ENCODE measurements at places on chromosomes 13 and 19.

- no peak overlapping the region for H3K4me3 ChIP-seq
- no peak overlapping the region for H3K27ac ChIP-seq
- H3K27me3 ChIP-seq, result no peaks in the 10 kb centered on the region
- H3K4me1 ChIP-seq, result peaks cover 7% of the 10 kb centered on the region
- H3K36me3 ChIP-seq, result no peaks in the 10 kb centered on the region
- DNase-seq, result no peak
These were observed 287.0 kb downstream of the DCT start for GRCh38 chr13:94192431-94192975.

DNA sequence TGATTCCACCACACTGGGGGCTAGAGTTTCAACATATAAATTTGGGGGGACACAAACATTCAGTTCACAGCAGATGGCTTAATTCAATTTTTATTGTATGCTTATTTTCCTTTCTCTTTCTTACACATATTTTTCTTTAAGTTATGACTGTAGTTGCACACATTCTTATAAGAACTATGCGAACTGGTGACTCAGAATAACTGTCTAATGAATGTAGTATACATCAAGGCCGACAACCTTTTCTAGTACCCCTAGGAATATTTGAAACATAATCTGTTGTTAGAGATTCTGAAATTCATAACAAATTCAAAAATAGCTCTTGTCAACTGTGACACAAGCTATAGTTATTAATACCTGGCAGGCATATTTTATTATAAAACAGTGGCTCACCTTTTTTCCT, 695.6 kb downstream of the PCDH9 start:
- H3K4me1 ChIP-seq, result no peaks in the 10 kb centered on the region
- no peak overlapping the region for H3K4me3 ChIP-seq
- peak overlapping the region; percentile 17 for H3K27ac ChIP-seq
- H3K36me3 ChIP-seq, result no peaks in the 10 kb centered on the region

- H3K4me1 ChIP-seq, result peaks cover 22% of the 10 kb centered on the region
- peaks cover 4% of the 10 kb centered on the region for H3K36me3 ChIP-seq
- no peak for DNase-seq
- H3K4me3 ChIP-seq, result no peak overlapping the region
- H3K27ac ChIP-seq, result no peak overlapping the region
These were observed 45.2 kb upstream of the GPI start for GRCh38 chr19:34319785-34320184.

GRCh38 chr13:101289764-101290163, 126.5 kb downstream of the NALCN start:
- DNase-seq, result peak; percentile 79
- no peak overlapping the region for H3K4me3 ChIP-seq
- no peak overlapping the region for H3K27ac ChIP-seq
- H3K36me3 ChIP-seq, result no peaks in the 10 kb centered on the region

GRCh38 chr13:49146950-49147355, 73.2 kb upstream of the MLNR start:
- H3K4me1 ChIP-seq, result no peaks in the 10 kb centered on the region
- no peak overlapping the region for H3K27ac ChIP-seq
- H3K27me3 ChIP-seq, result no peaks in the 10 kb centered on the region
- peaks cover 41% of the 10 kb centered on the region for H3K36me3 ChIP-seq

- no peak for DNase-seq
- H3K4me3 ChIP-seq, result no peak overlapping the region
- no peak overlapping the region for H3K27ac ChIP-seq
These were observed 17.5 kb downstream of the MAU2 start for GRCh38 chr19:19338082-19338481.

GRCh38 chr19:16676101-16676798, 15.3 kb downstream of the TMEM38A start:
- DNase-seq, result no peak
- no peaks in the 10 kb centered on the region for H3K4me1 ChIP-seq
- H3K36me3 ChIP-seq, result peaks cover 4% of the 10 kb centered on the region

DNA sequence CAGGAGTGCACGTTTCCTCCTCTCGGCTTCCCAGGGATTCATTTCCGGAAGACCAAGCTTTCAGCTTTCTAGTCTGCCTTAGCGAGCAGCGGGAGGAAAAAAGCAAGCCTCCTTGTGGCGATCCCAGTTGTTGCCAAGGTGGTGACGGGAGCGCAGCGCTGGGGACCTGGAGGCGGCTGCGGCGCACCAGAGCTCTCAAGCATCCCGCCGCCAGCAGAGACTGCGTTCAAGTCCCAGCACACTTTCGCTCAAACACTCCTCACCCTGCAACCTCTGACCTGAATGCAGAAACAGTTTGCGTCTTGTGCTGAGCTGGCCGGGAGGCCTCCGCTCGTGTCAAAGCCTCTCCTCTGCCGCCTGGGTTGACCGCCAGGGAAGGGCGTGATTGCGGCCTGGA, 4.9 kb downstream of the GSX1 start:
- no peaks in the 10 kb centered on the region for H3K4me1 ChIP-seq
- peaks cover 75% of the 10 kb centered on the region for H3K27me3 ChIP-seq
- H3K36me3 ChIP-seq, result no peaks in the 10 kb centered on the region
- no peak for DNase-seq

- H3K4me3 ChIP-seq, result no peak overlapping the region
- H3K27me3 ChIP-seq, result no peaks in the 10 kb centered on the region
- H3K4me1 ChIP-seq, result 0 out of 2 replicates have a peak, but pooled peaks cover 4% of the 10 kb centered on the region
These were observed 19.1 kb upstream of the SPATA13 start for GRCh38 chr13:24141333-24141910.

DNA sequence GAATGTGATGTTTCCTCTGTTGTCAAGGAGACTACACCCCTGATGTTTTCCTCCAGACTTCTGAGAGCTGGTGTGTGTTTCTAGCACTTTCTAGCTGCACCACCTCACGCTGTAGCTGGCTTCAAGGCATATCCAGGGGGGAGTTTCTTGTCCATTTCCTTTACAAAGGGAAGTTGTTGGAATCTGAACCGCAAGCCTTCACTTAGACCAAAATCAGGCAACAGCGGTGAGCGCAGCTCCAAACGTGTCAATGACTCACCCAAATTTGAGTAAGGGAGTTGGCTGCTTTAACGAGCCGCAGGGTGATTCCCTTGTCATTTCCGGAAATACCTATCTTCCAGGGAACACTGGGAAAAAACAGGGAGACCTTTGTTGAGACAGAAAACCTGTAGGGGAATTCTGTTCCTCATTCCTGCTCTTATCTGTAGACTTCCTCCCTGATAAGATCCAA, 2.5 kb downstream of the LDLR start:
- no peaks in the 10 kb centered on the region for H3K27me3 ChIP-seq
- peaks cover 7% of the 10 kb centered on the region for H3K4me1 ChIP-seq
- 0 out of 2 replicates have a peak overlapping the region, but pooled peaks have one; percentile 67 for H3K4me3 ChIP-seq
- DNase-seq, result no peak

Data from SK-N-SH (cell line).